ENCODE measurements at places on chromosomes 2 and 18.

DNA sequence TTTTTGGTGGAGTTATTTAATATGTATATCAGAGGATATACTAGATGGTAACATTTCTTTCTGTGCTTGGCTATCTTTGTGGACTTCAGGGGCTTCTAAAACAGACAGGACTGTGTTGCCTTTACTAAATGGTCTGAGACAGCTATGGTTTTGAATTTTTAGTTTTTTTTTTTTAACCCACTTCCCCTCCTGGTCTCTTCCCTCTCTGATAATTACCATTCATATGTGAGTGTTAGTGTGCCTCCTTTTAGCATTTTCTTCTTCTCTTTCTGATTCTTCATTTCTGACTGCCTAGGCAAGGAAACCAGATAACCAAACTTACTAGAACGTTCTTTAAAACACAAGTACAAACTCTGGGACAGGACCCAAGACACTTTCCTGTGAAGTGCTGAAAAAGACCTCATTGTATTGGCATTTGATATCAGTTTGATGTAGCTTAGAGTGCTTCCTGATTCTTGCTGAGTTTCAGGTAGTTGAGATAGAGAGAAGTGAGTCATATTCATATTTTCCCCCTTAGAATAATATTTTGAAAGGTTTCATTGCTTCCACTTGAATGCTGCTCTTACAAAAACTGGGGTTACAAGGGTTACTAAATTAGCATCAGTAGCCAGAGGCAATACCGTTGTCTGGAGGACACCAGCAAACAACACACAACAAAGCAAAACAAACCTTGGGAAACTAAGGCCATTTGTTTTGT is 52.7 kb downstream of the SMAD4 start:
- no peak for DNase-seq

GRCh38 chr2:133053541-133053940 is 383.5 kb upstream of the LYPD1 start:
- no peak for DNase-seq

DNA sequence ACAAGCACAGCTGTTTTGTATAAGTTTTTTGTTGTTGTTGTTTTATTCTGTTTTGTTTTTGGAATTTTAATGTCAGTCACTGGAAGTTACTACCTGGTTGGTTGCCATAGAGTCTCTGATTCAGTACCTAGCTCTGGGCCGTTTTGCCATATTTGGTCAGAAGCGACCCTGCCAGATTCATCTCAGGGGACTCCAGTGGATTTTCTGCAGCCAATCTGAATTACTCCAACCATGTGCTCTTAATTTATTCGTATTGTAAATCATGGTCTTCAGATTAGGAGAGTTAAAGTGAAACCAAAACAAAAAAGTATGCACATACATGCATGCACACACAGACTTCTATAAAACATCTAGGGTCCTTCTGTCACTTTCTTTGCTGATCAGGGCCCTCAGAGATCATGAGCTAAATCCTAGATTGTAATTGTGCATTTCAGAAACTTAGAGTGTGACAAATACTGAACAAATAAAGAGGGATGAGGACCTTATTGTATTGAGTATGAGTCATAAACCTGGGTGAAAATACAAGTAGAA is 317.4 kb upstream of the UBE2E3 start:
- DNase-seq = no peak

DNA sequence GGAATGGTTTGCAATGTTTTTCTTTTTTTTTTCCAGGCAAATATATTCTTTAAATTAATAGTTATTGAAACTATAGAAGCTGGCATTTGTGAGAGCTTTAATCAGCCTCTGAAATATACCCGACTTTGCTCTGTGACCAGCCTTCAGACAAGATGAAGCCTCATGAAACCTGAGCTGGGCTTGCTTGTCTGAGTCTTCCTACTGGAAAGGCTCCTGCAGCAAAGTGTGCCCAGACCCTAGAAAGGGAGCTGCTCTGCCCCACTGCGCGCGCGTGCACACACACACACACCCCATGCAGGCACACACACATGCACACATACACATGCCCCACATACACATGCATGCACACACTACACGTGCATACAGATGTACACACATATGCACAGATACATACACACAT is 203.3 kb upstream of the NT5C1B start:
- DNase-seq = no peak

GRCh38 chr2:220034426-220035130 is 407.1 kb downstream of the SLC4A3 start:
- no peak for DNase-seq

DNA sequence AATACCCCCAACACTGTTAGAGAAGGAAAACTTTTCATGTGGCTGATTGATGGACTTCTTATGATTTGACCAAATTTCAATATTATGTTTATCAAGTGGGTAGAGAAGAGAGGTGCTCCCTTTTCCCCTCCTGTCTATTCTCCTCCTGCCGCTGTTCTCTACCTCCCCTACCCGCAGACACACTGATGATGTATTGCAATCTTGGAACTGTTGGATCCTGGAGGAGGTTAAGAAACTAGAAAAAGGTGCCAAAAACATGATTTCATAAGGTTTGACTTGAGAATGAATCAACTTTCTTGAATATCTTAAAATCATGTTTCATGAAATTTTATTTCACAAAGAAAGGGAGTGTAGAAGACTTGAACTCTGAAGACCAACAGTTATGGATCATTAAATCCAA is 125.8 kb downstream of the MEIS1 start:
- no peak for DNase-seq

DNA sequence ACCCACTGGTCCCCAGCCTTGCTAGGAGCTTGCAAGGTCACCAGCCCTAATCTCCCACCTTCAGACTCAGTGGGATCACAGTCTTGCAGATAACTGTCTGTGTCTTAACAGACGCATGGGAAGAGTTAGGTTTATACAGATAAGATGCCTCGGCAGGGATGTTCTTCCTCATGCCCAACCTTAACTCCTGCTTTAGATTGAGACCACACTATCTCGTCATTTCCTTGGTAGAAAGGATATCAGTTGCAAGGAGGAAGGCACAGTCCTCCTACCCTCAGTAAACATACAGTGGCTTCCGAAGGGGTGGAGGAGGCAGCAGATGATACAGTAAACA is 7.2 kb downstream of the NT5DC4 start:
- no peak for DNase-seq

DNA sequence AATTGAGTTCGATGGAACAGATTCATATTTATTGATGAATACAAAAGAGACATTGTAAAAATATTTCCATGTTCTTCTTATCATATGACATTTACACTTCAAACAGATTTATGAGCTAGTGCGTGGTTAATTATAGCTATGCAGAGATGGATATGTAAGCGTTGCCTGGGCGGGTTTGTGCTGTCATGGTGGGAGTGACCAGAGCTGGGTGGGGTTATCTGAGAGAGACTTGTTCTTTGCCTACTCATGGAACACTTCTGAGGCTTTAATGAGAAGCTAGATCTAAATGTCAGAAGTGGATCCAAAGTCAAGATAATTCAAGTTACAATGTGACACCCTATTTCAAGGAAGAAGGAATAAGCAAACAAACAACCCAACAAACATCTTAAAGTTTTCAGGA is 162.3 kb upstream of the ZEB2 start:
- DNase-seq = no peak

- DNase-seq = no peak
Observed at GRCh38 chr2:144963031-144963430, 443.1 kb upstream of the ZEB2 start.

DNA sequence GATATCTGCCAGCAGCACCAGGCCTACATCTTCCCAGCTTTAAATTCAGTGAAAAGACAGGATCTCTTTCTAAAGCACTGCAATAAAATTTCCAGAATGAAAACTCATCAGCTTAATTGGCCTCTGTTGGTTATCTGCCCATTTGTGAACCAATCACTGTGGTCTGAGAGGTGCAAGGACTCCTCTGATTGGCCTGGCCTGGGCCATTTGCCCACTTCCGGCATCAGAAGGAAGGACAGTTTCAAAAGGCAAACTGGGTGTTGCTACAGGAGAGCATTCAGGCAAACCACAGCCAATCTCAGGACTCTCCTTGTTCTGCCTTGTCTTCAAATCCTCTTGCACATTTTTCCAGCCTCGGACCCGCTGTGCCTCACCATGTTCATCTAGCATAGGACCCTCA is 163.9 kb upstream of the CCDC150 start:
- no peak for DNase-seq

GRCh38 chr2:18336975-18337374 is 223.5 kb downstream of the RDH14 start:
- no peak for DNase-seq
